Activated T-helper 1 cell treated with Interleukin-2 at 50 U/mL for 16 hours (primary cell): ENCODE measurements at places on chromosomes 13 and 19.

- no peak for DNase-seq
Observed at GRCh38 chr19:40129425-40129824, 38.7 kb upstream of the ZNF780A start.

- DNase-seq: no peak
Observed at GRCh38 chr13:22964245-22964966, 216.4 kb upstream of the SGCG start.

DNA sequence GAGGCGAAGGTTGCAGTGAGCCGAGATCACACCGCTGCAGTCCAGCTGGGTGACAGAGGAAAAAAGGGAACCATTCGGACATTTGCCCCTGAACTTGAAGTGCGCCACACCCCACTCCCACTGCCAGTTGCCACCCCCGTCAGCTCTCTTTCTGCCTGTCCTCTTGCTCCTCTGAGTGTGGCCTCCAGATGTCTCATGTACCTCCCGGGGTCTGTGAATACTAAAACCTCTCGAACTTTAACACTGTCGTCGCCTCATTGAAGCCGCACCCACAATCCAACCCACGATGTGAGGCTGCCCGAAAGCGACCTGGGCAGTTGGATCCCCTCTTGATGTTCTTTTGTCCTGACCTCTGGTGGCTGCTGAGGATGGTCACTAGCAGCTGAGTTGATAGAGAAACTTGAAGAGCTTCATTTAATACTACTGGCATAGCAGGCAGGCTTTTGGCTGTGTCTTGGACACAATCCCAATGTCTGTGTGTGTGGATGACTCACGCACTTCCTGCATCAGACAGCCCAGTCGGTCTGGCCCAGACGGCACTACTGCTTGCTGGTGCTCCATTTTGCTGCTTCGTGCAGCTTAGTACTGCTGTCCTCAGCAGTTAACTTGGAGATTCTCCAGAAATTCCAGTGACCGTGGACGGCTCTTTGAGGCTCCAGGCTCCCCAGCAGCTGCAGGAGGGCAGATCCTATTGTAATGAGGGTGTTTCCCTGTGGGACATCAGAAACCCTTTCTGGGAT, 4.2 kb downstream of the FPR3 start:
- no peak for DNase-seq

DNA sequence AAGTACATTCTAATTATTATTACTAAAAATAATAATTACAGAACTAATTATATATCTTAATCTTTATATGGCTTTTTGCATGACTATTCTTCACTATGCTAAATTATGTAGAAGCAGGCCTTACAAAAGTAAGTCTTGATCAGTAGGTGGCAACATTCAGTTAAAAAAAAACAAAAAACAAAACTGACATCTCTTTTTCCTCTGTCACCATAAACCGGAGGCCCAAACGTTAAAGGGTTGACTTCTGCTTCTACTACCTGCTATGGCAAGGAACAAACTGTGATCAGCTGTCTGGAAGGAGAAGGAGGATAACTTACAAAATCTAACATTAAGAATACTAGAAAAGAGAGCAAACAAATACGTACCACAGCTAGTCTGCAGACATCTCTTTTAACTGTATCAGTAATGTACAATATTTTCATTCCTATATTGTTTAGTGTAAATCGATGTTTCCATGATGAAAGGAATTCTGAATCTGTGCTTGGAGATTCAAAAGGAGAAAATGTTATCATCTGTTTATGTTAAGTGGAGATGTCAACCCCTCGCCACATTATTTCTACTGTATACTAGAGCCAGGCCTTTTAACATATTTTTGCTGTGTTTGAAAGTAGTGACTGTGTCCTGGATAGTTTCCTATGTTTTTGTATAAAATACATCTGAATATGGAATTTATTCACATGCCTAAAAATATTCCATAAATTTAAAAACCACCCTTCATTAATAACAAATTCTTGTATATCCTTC, 1525.4 kb downstream of the SLITRK1 start:
- no peak for DNase-seq

GRCh38 chr19:18304458-18305310, 18.2 kb downstream of the LSM4 start:
- peak; percentile 73 for DNase-seq

- DNase-seq: no peak
Observed at GRCh38 chr13:102018716-102019115, 383.1 kb downstream of the FGF14 start.

DNA sequence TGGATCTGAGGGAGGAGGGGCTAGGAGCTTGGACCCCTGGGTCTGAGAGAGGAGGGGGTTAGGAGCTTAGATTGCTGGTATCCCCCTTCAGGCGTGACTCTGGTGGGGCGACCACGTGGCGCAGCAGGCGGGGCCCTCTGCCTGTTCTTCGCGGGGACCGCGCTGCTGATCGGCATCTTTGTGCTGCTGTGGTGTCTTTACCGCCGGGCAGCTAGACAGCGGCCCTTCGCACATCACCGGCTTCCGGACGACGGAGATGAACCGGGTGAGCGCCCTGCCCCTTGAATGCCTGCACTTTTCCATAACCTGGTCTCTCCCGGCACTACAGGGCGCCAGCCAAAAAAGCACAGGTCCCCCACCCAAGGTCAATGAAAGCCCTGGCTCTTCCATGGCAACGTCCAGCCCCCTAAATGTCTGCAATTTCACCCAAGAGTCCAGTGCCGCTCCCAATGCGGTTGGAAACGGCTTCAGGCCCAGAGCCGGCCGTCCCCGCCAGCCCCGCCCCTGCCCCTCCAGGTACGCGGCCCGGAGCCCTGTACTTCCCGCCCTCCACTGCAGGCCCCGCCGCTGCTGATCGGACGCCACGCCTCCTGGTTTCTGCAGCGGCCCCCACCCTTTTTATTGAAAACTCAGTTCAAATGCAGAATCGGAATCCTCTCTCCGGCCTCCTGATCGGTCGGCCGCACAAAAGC, 2.8 kb downstream of the GFY start:
- DNase-seq: no peak

- DNase-seq: no peak
Observed at GRCh38 chr13:58782736-58783135, 1151.2 kb downstream of the PCDH17 start.

GRCh38 chr19:11073568-11073967, 15.7 kb upstream of the LDLR start:
- no peak for DNase-seq

- no peak for DNase-seq
Observed at GRCh38 chr13:67299072-67299635, 69.0 kb upstream of the PCDH9 start.

GRCh38 chr19:30666301-30666803, 294.2 kb downstream of the ZNF536 start:
- DNase-seq: no peak
